ENCODE measurements at places on chromosomes 16 and 17.

DNA sequence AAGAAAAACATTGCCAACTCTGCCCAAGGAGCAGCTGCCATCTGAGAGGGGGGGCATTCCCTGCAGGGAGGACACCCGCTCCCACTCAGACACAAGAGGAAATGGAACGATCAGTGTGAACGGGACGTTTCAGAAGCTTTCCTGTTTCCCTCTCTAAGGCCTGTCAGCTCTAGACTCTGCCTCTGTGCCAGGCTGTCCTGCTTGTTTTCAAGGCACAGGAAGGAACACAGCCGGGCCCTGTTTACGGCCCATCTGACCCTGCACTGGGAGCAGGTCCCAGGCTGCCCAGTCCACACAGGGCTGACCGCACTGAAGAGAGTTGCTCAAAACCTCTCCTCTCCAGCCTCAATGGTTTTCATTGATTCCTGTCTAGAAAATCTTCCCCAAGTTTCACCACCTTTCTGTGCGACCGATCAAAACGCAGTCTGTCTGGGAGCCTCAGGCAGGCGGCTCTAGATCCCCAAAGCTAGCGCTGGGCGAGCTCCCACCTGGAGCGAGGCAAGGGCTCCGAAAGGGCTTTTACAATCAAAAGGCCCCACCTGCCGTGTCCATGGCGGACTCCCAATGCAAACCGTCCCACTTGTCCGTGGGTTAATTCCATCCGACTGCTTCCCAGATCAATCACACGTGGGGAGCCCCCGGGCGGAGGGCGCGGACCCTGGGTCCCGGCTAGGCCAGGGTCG is 1.5 kb downstream of the PIEZO1 start:
- DNase-seq = peak; percentile 34

DNA sequence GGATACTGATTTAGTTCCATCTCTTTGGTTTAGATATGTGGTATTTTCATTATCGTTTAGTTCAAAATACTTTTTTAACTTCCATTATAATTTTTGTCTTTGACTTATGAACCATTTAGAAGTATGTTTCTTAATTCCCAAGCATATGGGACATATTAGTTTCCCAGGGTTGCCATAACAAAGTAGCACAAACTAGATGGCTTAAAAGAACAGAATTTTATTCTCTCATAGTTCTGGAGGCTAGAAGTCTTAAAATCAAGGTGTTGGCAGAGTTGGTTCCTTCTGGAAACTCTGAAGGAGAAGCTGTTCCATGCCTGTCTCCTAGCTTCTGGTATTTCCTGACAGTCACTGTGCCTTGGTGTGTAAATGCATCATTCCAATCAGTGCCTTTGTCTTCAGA is 291.5 kb upstream of the AXIN2 start:
- DNase-seq = no peak

GRCh38 chr16:48608452-48608851 is 1.5 kb downstream of the N4BP1 start:
- no peak for DNase-seq

GRCh38 chr17:28878158-28878910 is 19.2 kb downstream of the FLOT2 start:
- DNase-seq = no peak

DNA sequence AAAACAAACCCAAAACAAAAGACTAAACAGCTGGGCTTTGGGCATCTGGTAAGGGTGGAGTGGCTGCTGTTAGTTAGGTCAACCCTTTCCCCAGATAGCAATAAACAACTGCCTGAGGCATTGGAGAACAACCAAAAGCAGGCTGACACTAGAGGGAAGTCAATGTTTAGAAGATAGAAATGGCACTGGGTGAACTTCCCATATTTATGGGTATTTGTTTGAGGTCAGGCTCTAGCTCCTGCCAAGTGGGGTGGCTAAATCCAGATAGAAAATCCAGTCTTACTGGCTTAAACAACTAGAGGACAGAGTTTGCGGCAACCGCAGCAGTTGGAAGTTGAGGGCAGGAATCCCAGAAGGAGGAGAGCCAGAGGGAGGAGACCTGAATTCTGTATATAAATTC is 79.4 kb downstream of the SDK2 start:
- DNase-seq = no peak
